Vagina (tissue), 2 donors: ENCODE measurements at places on chromosomes 11 and 22. TPM values are rescaled to one million over a fixed set of nuclear protein-coding genes. Genes with fewer than 3 reads are reported as not detected.

- no peak for DNase-seq
- H3K27ac ChIP-seq, result no peak overlapping the region
- no peaks in the 10 kb centered on the region for H3K4me1 ChIP-seq
- H3K27me3 ChIP-seq, result no peaks in the 10 kb centered on the region
- no peak overlapping the region for H3K4me3 ChIP-seq
These were observed 1351.9 kb downstream of the BRD1 start for GRCh38 chr22:48475661-48476345.

DNA sequence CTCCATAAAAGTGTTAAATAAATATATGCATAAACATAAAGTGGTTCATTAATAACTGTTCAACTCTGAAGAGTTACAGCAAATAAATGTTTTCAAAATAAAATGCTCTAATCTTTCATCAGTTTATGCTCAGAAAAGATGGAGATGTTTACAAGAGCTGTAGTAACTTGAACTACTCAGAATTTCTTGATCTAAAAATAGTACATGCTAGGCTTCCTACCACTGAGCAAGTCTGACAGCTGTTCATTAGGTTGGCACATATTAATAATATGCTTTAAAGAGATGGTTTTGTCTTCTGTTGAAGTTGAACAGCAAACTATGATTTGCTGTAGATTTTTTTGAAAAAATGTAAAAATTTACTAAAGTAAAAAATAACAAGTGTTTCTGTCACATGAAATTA, 10.8 kb upstream of the SLN start:
- H3K4me1 ChIP-seq, result peaks cover 7% of the 10 kb centered on the region
- no peak overlapping the region for H3K27ac ChIP-seq
- H3K27me3 ChIP-seq, result no peaks in the 10 kb centered on the region
- DNase-seq, result no peak
- no peaks in the 10 kb centered on the region for H3K36me3 ChIP-seq

DNA sequence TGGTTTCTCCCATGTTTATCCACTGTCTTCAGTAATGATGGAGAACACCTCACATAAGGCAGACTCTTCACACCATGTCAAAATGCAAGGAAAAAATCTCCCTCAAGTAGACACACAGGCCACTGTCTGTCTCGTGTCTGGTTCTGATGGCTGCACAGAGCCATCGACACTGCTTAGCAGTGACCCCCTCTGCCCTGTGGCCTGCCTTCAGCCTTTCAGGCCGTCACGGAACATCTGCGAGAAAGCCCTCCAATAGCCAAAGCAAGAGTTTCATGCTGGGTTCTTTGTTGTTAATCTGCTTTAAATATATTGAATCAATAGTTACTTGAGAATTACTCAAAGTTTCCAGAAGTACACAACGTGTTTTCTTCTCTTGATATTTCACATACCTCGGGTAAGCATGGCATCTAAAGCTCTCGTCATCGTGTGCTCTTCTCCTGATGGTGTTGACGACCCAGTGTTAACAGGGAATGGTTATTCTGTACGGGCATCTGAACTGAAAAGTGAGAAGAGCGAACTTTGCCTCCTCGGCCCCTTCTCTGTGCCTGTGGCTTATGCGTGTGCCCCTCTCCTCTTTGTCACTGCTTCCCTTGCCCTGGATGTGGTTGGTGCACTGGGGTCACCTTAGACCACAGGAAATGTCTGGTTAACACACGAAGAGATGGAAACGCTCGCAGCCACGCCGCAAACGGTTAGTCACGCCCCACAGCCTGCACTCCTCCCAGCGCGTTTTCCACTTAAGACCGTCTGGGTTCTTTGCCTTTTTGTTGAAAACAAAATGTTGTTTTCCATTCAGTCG, 33.4 kb upstream of the CTTN start:
- peak overlapping the region; percentile 10 for H3K27ac ChIP-seq
- no peak for DNase-seq
- H3K36me3 ChIP-seq, result no peaks in the 10 kb centered on the region
- no peak overlapping the region for H3K4me3 ChIP-seq
- H3K4me1 ChIP-seq, result peaks cover 7% of the 10 kb centered on the region

DNA sequence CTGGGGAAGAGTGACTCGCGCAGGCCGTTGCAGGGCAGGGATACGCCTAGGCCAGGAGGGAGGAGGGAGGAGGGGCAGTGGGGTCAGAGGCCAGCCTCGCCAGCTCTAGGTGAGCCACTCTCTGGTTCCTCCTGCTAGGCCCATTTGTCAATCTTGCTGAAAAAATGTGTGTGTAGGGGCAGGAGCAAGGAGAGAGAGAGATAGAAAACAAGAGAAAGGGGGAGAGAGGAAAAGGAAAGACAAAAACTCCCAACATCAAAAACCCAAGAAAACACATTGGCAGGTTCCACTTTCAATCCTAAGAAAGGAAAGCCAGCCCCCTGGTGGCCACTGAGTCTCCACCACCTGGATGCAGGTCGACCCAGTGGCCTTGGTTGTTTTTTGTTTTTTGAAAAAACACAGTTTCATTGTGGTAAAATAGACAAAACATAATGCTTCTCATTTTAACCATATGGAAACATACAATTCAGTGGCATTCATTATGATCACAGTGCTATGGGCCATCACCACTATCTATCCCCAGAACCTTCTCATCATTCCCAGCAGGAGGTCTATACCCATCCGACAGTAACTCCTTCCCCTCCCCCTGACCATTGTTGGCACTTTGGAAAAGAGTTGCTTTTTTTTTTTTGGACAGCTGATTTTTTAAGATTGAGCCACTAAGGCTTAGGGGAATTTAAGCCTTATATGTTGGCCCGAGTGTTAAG, 10.9 kb downstream of the OMP start:
- DNase-seq, result no peak
- H3K36me3 ChIP-seq, result no peaks in the 10 kb centered on the region
- no peaks in the 10 kb centered on the region for H3K4me1 ChIP-seq
- H3K27ac ChIP-seq, result no peak overlapping the region

GRCh38 chr11:73280626-73281025, 8.5 kb downstream of the P2RY6 start:
- no peaks in the 10 kb centered on the region for H3K27me3 ChIP-seq
- DNase-seq, result no peak
- no peaks in the 10 kb centered on the region for H3K4me1 ChIP-seq
- H3K4me3 ChIP-seq, result no peak overlapping the region
- no peaks in the 10 kb centered on the region for H3K36me3 ChIP-seq

GRCh38 chr11:123268156-123268555, 73.1 kb upstream of the CLMP start:
- H3K4me1 ChIP-seq, result no peaks in the 10 kb centered on the region
- DNase-seq, result no peak
- H3K4me3 ChIP-seq, result no peak overlapping the region
- H3K27ac ChIP-seq, result no peak overlapping the region

DNA sequence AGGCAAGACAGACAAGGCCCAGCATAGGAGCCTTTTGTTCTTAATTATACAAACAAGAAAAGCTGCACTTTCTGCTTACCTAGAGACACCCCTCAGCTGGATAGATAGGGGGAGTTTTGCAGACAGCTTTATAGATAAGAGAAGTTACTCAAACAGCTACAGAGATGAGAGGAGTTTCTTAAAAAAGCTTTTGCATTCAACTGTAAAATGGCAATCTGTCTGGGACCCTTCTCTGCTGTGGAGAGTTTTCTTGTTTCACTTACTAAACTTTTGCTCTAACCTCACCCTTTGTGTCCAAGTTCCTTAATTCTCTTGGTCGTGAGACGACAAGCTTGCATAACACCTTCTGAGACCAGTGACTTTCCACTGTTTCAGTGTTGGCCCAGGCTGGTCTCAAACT, 103.8 kb upstream of the CHORDC1 start:
- no peak for DNase-seq
- no peaks in the 10 kb centered on the region for H3K27me3 ChIP-seq
- H3K36me3 ChIP-seq, result no peaks in the 10 kb centered on the region
- H3K4me3 ChIP-seq, result no peak overlapping the region
- no peak overlapping the region for H3K27ac ChIP-seq

DNA sequence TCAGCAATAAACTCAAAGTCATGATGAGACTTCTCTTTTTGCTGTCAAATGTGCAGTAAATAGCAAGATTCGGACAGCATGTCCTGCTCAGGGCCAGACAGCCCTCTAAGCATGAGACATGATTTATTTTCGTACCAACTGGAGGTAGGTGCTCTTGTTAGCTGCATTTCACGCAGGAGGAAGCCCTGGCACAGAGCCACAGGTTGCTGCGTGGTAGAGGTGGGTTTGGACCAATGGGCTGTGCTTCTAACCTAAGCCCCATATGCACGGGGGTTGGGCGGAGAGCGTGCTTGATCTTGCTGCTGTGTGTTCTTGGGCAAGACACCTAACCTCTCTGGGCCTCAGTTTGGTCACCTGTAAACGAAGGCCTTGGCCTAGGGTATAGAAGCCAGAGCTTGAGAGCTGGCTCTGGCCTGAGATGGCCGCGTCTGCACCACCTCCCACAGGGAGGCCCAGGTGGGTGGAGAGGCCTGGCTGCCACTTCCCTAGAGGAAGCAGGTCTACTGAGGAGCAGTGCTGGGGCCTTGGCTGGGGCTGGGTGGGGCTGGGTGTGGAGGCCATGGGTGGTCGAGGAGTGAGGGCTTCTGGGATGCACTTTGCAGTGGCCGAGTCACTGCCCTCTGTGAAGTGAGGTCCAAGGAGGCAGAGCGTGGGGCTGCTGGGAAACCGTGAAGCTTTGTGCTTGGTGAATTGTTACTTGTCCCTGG, 38.5 kb upstream of the GRAMD4 start:
- no peaks in the 10 kb centered on the region for H3K27me3 ChIP-seq
- peaks cover 70% of the 10 kb centered on the region for H3K4me1 ChIP-seq
- no peak for DNase-seq
- H3K27ac ChIP-seq, result no peak overlapping the region
- no peak overlapping the region for H3K4me3 ChIP-seq
- H3K36me3 ChIP-seq, result no peaks in the 10 kb centered on the region

Gene ART5
- total RNA-seq, result 3.2 TPM
